ENCODE measurements at places on chromosomes 5 and 9.

GRCh38 chr5:684751-685216 lies 8.4 kb downstream of the TPPP start:
- no peak for DNase-seq

DNA sequence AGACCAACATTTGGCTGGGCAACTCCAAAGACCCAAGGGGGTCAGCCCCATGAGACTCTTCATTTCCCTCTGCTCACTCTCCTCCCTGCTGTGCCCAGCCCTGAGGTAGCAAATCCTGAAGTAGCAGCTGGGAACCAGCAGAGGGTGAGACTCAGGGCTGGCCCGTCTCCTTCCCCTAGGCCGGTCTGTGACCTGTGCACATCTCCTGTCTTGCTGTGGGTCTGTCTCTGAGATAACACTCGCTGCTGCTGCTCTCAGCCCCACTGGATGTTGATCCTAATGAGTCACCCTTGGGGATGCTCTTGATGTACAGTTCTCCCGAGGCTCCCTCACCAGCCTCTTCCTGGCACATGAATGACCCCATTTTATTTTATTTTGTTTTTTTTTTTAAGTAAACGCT lies 7.3 kb upstream of the OR2V1 start:
- DNase-seq: no peak

GRCh38 chr9:224582-225520 lies 10.2 kb downstream of the DOCK8 start:
- DNase-seq: no peak

- DNase-seq: no peak
Observed at GRCh38 chr5:80468131-80468530, 19.8 kb upstream of the FAM151B start.

DNA sequence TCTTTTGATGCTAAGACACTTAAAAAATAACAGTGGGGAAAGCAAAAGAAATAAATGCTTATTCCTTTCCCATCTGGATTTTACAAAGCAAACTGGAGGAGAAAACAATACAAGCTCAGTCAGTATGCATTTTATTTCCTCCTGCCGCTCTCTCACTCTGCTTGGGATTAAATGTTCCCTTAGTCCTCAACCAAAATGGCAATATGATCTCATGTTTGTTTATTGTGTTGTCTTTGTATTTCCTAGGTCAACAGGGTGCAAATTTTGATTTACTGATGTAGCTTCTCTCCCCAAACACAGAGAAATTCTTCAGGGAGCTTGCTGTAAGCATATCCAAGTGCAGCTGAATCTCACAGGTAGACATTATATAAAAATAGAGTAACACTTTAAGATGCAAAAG lies 92.1 kb upstream of the ERBIN start:
- DNase-seq: no peak

DNA sequence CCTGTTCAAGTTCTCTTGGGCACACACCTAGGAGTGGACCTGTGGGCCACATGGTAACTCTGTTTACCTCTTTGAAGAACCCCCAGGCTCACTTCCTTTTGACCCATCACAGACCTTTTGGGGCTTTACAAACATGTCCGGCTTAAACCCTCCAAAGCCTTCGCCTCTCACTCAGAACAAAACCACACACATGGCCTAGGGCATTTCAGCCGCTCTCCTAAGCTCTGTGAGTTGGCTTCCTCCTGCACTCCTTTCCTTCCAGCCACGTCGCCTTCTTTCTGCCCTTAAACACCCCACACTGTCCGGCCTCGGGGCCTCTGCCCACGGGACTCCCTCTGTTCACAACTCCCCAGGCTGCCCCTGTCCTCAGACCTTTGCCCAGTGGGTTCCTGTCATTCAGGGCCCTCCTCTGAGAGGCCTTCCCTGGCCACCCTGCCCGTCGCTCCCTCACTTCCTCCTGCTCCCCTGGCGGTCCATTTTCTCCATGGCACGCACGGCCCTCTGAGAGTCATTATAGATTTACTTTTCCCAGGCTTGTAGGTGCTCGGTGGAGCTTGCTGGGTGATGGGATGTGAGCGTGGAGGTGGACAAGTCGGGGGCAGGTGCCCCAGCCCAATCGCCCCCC lies 1.9 kb downstream of the DOK3 start:
- DNase-seq: no peak

- DNase-seq: peak; percentile 24
Observed at GRCh38 chr9:93452710-93453046, 703 bp downstream of the FAM120AOS start.

- no peak for DNase-seq
Observed at GRCh38 chr9:114177423-114178064, 22.2 kb downstream of the COL27A1 start.

DNA sequence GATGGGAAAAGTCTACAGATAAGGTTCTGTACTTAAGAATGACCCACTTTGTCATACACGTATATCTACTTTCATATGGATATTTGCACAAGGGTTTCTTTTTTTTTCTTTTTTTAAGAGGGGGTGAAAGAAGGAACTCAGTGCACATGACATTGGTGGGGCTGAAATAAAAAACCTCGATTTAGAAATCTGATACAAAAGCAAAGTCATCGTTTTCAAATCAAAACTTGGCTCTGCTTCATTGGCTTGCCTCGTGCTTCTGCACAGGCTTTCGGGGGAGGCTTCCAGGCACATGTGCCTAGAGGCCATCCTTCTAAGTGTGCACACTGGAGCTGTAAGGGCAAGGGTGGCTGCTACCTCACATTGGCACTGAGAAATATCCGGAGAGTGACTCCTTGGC lies 31.1 kb downstream of the PTTG1 start:
- no peak for DNase-seq

- DNase-seq: no peak
Observed at GRCh38 chr9:97321251-97321650, 13.8 kb downstream of the CCDC180 start.

DNA sequence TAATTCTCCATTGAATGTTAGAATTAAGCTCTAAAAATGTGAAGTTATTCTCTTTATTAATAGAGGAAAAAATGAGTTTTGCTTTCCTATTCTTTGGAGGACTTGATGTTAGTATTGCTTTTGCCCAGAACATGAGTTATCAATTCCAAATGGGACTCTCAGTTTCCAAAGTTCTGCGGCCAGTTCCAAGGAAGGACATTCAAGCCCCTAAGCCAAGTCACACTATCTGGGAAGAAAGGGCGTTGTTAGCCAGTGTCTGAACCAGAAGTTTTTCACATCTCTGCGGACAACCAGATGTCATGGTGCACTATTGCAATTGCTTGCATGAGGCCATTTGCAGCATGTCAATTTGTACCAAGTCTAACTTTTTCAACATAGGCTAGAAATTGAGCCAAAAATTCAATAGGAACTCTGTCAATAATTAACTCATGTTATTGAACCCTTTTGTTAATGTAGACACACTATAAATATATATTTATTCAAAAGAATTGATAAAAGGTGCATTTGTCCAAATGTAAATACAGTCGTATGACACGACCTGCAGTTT lies 183.3 kb upstream of the PIK3R1 start:
- DNase-seq: no peak

GRCh38 chr5:143227301-143227700 lies 176.2 kb downstream of the NR3C1 start:
- no peak for DNase-seq

GRCh38 chr5:150394912-150395687 lies 17.6 kb downstream of the CD74 start:
- DNase-seq: no peak

DNA sequence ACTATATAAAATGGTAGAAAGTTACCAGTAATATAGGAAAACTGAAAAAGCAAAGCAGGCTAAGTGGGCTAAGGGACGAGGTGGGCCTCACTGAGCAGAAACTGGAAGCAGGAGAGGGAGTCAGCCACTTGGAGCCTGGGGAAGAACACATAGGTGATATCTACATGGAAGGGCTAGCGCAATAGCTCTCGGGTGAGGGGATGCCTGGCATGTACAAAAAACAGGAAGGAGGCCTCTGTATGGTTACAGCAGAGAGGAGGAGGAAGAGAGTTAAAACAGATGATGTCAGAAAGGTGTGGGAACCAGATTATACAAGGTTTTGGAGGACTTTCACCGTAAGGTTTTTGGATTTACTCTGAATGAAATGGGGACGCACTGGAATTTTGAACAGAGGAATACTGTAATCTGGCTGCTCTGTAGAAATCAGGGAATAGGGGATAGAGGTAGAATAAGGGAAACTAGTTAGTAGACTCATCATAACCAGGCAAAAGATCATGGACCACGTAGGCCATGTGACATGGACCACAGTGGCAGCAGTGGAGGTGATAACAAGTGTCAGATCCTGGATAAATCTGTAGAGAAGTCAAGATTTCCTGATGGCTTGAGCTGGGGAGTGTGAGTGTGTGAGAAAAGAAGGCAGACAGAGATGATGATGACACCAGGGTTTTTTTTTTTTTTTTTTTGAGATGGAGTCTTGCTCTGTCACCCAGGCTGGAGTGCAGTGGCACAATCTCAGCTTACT lies 52.5 kb downstream of the FNBP1 start:
- DNase-seq: no peak

DNA sequence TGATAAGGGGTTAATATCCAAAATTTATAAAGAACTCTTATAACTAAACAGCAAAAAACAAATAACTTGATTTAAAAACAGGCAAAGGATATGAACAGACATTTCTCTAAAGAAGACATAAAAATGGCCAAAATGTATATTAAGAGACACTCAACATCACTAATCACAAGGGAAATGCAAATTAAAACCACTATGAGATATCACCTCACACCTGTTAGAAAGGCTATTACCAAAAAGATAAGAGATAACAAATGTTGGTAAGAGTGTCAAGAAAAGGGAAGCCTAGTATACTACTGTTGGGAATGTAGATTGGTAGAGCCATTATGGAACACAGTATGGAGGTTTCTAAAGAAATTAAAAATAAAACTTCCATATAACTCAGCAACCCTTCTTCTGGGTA lies 19.4 kb upstream of the SH3TC2 start:
- DNase-seq: no peak

DNA sequence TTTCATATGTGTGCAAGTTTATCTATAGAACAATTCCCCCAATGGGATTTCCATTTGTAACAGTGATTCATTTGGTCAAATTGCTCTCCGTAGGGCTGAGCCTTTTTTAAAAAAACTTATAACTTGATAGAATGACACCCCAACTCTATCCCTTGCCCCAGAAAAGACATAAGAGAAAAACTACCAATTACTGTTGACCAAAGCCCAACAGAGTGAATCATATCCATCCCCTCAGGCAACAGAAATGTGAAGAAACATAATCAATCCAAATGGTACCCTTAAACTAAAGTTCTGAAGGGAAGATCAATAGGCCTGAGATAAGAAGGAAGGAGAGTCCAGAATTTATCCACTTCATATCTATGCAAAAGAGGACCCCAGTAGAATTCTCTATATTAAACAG lies 17.8 kb downstream of the TICAM2 start:
- no peak for DNase-seq

- DNase-seq: no peak
Observed at GRCh38 chr9:68969538-68969937, 44.4 kb downstream of the PRKACG start.

- DNase-seq: no peak
Observed at GRCh38 chr9:68797116-68797515, 92.1 kb downstream of the PIP5K1B start.

DNA sequence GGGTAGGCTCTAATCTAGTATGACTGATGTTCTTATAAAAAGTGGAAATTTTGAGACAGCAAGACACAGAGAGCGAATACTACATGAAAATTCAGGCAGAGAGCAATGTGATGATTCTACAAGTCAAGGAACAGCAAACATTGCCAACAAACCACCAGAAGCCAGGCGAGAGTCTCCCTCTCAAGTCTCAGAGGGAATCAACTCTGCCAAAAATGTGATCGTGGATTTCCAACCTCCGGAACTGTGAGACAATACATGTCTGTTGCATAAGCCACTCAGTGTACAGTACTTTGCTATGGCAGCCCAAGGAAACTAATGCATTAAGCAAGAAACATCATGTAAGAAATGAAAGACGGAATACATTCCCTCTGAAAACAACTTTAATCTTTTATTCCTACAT lies 52.1 kb upstream of the CCNG1 start:
- no peak for DNase-seq

DNA sequence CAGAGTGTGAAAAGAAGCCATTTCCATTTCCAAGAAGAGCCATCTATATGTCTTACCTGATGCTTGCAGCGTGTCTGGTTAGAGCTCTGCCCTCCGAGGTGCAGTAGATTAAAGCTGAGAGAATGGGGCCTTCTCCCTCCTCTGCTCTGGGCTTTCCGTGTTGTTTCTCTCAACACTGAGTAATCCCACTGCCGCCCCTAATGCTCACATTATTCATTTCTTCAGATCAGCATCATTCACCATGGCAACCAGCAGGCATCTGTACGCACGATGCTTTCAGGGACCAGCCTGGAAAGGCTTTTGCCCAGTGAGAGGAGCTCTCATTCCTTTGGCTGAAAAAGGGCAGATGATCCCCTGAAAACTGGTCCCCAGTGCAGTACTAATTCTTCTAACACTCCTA lies 79.6 kb downstream of the CYFIP2 start:
- no peak for DNase-seq

GRCh38 chr5:149685494-149685893 lies 44.6 kb upstream of the PPARGC1B start:
- no peak for DNase-seq

GRCh38 chr9:109001275-109001676 lies 12.0 kb downstream of the CTNNAL1 start:
- no peak for DNase-seq

DNA sequence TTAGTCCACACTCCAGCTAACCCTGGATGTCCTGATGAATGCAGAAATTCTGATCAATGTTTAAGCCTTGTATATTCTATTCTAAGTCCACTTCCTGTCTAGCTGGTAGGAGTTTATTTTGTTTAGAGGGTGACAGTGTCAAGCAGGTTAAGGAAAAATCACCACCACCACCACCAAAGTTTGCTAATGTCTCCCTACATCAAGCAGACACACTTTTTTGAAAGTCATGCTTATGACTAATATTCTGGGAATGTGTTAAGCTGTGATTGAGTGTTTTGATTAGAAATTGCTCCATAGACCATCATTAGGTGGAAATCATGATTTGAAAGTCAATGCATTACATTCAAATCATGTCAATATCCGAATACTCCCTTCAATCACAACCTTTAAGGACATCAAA lies 1530.1 kb downstream of the MAT2B start:
- no peak for DNase-seq

GRCh38 chr5:171678646-171679045 lies 107.0 kb upstream of the SMIM23 start:
- no peak for DNase-seq

DNA sequence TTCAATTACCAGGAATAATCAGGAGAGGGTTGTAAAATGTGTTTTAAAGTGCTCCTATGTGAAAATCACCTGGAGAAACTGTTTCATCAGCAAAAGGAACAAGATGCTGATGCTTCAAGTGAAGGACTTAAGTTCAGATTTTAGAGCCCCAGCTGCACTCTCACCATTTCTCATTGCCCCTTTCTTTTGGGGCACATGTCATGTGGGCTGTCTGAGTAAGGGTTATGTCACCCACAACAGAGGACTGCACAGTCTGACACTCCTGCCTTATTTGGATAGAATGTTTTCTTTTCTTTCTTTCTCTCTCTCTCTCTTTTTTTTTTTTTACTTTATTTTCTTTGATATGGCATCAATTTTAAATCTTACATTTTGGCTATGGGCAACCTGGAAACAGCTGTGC lies 204.1 kb upstream of the EFNA5 start:
- no peak for DNase-seq

GRCh38 chr5:108432024-108432423 lies 50.1 kb upstream of the FBXL17 start:
- no peak for DNase-seq

GRCh38 chr5:160175438-160176218 lies 53.7 kb upstream of the FABP6 start:
- no peak for DNase-seq
